Pancreas (tissue), 10 donors: ENCODE measurements at places on chromosomes 3 and 15. TPM values are rescaled to one million over a fixed set of nuclear protein-coding genes. Genes with fewer than 3 reads are reported as not detected.

Gene KBTBD8
- 0.60 TPM for total RNA-seq

Gene CRYGS
- 1.2 TPM for total RNA-seq

Gene PLSCR5
- not detected for total RNA-seq

Gene ZDHHC19
- total RNA-seq = 0.17 TPM

Gene AEN
- 12.4 TPM for total RNA-seq

Gene AMT
- total RNA-seq = 21.5 TPM
